ENCODE measurements at places on chromosomes 2 and 18. TPM values are rescaled to one million over a fixed set of nuclear protein-coding genes. Genes with fewer than 3 reads are reported as not detected.

DNA sequence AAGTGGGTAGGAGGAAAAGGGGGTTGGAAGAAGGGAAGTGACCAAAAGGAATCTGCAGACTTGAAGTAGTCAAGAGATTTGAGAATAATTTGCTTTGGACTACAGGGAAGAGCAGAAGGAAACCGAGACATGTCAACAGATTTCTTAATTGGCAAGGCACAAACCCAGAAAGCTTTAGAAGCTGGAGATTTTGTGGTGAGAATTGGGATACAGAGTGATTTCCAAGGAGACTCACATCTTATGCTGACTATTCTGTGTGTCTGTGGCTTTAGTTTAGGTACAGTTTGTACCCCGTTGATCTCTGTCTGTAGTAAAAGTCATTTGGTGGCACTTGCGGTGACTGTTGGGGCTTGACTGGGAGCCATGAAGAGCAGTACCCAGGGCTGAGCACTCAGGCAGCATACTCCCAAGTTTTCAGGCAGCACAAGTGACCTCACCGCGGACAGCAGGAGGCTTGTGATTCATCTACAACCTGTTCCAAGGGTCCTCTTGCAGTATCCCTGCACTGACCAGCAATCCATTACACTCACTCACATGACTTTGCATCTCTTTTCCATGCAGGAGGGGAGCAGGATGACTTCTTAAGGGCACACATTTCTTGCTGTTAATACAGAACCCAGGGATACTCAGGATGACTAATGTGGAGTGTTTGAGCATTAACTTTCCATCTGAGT, 97.1 kb upstream of the TNP1 start:
- no peak for DNase-seq

GRCh38 chr2:236162031-236162845, 5.9 kb downstream of the GBX2 start:
- no peak for DNase-seq

DNA sequence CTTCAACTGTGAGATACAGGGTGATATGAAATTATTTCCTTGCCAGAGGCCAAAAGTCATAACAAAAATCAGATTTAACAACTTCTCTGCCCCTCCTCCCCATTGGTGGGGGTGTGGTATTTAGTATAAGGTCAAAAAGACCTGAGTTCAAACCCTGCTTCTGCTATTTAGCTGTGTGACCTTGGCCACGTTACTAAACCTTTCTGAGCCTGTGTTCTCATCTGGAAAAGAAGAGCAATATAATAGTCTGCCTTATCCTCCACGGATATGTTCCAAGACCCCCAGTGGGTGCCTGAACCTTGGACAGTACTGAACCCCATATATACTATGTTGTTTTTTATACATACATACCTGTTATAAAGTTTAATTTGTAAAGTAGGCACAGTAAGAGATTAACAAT, 3.7 kb downstream of the CDC42EP3 start:
- no peak for DNase-seq

- no peak for DNase-seq
Observed at GRCh38 chr2:146041274-146041910, 1521.5 kb upstream of the ZEB2 start.

- no peak for DNase-seq
Observed at GRCh38 chr2:45259138-45259537, 249.9 kb upstream of the SIX2 start.

- no peak for DNase-seq
Observed at GRCh38 chr2:155687181-155687580, 645.3 kb downstream of the NR4A2 start.

DNA sequence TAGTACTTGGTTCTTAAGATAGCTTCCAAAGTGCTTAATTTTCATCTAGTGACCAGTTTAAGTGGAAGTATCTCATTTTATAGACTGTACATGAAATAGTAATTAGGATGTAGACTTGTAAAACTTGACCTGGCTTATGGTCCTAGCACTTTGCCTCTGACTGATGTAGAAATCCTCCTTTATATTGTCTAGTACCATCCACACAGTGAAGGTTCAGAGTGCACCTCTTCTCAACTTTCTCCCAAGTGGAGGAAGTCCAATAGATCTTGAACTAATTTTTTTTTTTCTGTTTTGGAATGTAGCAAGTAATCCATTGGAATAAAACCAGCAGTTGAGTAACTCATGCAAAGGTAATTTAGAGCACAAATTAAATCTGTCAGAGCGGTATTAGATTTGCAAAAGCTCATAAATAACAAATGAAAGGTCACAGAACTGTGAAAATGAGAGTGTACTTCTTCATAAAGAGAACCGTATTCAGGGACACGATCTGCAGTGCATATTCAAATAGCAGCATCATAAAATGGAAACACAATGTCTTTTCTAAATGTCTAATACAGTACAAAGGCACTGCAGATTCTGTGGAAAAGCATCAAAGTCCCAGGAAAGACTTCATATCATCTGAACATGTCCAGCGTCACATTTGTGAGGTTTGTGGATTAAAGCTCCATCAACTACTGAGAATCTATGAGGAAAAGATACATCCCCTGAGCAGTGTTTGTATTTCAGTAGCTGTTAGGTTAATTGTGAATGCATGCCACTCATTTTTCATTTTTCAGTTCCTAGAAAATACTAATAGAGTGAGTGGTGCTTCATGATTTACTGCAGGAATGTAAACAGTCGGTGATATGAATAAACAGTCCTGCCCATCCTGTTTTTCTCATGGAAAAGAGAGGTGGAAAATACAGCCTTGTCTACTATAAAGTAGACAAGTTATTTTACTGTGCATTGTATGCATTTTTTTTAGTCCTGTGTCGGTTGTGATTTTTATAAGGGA, 100.7 kb downstream of the LYPD6 start:
- no peak for DNase-seq

- DNase-seq, result no peak
Observed at GRCh38 chr2:240165661-240166060, 25.2 kb upstream of the OTOS start.

GRCh38 chr2:202031246-202031951, 2.3 kb upstream of the FZD7 start:
- no peak for DNase-seq

DNA sequence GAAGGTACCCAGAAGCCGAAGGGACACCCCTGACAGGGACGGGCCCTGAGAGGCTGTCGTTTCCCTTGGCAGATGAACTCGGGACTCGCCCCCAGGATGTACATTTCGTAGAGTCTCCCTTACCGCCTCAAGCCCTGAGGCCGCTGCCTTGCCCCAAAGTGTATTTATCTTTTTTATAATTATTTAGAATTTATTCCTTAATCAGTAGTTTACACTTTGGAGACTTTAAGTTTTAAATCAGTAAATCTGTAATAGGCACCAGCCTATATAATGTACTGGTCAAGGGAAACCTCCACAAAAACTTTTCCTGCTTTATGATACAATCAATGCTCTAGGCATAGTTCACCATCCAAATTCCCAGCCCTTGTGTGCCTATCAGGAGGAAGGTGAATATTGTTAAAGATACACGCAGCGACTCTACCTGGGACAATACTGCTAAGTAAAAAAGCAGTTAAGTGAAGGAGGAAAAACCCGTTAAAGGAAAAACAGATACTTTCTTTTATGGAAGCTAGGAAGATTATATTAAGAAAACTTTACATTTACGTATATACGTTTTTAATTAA, 848 bp downstream of the VRK2 start:
- peak; percentile 16 for DNase-seq

- no peak for DNase-seq
Observed at GRCh38 chr2:84855731-84856130, 25.2 kb downstream of the TRABD2A start.

GRCh38 chr2:53235836-53236582, 531.6 kb upstream of the CHAC2 start:
- peak; percentile 73 for DNase-seq

- no peak for DNase-seq
Observed at GRCh38 chr2:154291511-154291910, 407.0 kb upstream of the KCNJ3 start.

DNA sequence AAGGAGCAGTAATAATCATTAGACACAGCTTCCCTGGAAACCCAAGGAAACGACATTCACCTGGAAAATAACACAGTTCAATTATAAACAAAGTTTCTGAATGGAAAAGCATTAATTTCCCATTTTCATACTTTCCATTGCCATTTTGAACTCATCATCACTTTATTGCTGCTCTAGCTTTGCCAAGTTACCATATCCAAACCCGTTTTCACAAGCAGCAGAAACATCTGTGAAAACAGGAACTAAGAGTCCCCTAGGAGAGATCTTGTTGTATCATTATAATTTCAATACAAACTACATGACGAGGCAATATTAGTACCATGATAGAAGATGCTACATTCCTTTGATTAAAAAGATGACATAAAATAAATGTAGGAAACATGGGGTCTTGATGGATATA, 597.0 kb upstream of the NRXN1 start:
- DNase-seq, result no peak

DNA sequence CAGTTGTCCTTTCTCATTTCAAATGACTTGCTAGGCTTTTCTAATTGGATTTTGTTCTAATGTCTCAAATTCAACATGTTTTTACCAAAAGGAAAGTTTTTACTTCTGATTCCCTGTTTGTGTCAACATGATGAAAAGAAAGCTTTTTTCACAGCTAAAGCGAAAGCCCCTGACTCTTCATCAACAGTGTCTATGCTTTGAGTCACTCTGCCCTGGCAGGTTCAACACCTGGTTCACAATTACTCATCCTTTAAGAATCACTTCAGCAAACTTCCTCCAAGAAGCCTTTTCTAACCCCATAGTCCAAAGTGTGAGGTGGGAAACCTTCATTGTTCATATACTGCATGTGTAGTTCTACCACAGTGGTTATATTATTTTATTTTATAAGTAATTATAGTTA, 7.6 kb upstream of the DSG2 start:
- DNase-seq, result peak; percentile 86

GRCh38 chr2:157439824-157440186, 4.1 kb downstream of the CYTIP start:
- no peak for DNase-seq

DNA sequence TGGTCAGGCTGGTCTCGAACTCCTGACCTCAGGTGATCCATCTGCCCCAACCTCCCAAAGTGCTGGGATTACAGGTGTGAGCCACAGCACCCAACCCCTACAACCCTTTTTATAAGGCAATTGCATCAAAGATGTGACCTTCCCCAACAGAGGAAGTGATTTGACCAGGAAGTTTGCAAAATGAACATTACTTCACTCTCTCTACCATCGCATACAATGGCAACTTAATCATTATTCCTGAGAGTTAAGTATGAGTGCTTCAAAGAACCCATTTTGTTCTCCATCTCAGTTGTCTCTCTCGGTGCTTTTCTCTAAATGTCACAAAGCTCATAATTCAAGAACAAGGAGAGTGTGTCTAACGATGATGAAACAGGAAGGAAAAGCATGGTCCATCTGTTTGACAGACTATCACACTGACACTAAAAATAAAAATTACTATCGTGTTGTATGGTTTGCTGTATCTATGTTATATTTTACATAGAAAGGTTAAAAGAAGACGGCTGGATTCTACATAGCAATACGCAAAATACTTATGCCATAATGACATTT, 18.1 kb upstream of the CREG2 start:
- no peak for DNase-seq

DNA sequence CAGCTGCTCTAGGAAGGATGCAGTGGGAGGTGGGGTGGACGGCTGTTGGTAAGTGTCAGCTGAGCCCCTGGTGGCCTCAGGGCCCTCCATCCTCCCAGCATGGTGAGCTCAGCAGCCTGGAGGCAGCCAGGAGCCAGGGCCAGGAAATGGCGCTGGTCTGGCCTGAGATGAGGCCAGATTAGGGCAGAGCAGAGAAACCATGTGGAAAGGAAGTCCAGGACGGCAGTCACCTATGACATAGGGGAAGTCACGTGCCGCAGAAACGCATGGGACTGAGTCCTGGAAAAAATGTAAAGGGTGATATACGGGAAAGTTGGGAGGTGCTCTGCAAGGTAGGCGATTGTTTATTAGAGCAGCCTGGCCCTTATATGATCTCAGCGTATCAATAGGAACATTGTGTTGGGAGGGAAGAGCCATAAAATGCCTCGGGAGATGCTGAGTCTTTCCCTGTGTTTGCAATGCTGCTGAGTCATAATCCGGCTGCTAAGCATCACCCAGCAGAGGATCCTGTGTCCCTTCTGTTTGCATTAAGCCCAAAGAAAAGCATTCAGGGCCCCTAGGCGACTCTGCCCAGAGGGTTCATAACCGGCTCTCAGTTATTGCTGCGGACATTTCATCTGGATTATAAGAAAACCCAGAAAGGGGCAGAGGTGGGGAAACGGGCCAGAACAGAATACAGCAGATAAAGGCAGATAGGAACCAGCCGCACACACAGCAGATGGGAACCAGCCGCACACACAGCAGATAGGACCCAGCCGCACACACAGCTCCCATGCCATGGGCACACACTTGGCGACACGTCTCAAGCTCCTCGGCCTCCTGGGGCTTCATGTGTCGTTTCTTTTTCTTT, 30.3 kb upstream of the B3GNT7 start:
- DNase-seq, result peak; percentile 92

DNA sequence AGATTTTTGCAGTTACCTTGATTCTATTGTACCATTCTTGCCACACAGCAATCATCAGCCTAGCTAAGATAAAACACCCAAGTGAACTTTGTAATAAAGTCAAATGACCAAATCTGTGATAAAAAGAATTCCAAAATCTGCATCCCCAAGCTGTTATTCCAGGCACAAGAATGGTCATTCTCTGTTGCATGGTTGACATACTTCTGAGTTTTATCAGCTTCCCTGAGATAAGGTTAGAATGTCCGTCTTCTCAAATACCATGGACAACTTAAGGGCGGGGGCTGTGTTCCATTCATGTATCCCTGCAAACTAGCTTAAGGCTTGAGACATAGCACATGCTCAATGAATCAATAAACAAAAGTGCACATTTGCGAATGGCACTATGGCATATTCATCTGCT, 8.1 kb upstream of the BMP10 start:
- no peak for DNase-seq

DNA sequence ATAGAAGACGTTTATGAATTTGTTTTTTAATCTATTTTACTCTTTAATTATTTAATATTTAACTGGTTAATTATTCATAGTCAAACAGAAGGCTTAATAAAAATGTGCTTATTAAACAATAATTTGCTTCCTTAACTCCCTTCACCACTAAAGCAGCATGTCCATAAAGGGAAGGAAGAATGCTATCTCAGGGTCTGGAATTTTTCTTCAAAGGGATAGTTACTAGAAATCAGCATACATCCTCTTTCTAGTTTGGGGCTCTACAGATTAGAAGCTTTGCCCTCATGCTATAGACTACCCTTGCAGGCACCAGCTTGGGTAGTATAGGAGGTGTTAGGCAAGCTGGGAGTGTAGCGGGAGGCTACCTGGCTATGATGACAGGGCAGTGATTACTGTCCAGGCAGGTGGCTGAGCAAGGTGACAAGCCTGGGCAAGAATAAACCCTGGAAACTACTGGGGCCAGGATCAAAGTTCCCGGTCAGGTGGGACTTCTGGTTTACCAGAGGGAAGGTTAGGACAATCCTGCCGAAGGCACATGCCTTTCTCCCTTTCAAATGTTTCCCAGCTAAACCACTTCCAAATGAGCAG, 276.0 kb upstream of the REV1 start:
- peak; percentile 27 for DNase-seq

GCKR gene
- total RNA-seq, result 0.75 TPM

UNC80 gene
- 2.5 TPM for total RNA-seq

PMAIP1 gene
- 51.5 TPM for total RNA-seq

KCNG2 gene
- 0.17 TPM for total RNA-seq

COL3A1 gene
- total RNA-seq, result not detected

C18orf54 gene
- 2.3 TPM for total RNA-seq

ZNF385B gene
- total RNA-seq, result not detected

DNAH6 gene
- total RNA-seq, result not detected

NEU2 gene
- not detected for total RNA-seq

FBXO41 gene
- total RNA-seq, result 6.7 TPM

RBFA gene
- 29.3 TPM for total RNA-seq

CD226 gene
- 5.2 TPM for total RNA-seq

Measured in mammary epithelial cell (primary cell).